Stimulated activated CD8-positive, alpha-beta memory T cell treated with anti-CD3 and anti-CD28 coated beads, Interleukin-4, amount 100 ng/mL, for 1 hour (primary cell): ENCODE measurements at places on chromosomes 3 and 15.

DNA sequence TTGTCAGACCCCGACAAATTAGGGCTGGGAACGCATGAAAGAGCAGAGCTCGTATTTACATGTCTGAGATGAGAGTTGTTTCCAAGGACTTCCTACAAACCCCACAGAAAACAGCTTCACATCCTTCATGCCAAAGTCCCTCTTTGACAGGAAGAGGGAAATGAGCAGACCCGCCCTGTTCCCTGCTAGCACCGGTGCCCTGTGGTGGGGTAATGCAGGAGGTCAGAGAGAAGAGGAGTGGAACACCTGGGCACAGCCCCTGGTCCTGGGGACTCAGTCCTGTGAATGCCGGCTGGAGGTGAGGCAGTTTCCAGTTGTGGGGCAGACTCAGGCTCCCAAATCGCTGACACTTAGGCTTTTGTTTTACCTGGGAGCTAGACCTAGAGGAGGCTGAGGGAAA lies 4.0 kb downstream of the PLA2G4D start:
- no peak for DNase-seq

DNA sequence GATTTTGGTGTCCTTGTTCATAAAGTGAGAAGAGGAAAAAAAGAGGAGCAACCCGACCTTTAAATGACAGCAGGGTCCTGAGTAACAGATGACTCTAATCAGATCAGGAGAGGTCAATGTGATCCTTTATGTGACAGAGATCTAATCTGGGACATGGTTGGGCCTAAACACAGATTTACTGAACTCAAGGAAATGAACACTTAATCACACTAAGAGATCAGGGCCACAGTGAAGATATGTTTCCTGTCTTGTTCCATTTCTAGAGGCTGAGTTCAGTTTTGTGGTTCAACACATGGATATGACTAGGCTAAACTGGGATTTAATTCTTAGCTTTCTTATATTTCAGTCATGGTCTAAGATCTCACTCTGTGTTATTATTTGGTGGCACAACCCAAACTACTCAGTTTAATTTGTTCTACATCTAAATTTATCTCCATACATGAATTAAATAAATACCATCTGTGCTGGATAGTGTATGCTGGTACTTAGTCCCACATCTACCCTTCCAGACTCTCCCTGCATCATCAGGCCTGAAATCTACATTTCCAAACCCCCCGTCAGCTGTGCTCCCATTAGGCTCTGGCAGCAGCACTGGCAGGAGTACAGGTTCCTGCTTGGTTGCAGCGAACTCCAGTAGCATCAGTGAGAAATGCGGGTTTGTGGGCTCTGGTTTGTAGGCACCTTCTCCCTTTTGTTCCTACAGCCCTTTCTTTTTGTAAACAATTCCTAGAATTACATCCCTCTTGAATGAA lies 22.6 kb downstream of the SFMBT1 start:
- no peak for DNase-seq

DNA sequence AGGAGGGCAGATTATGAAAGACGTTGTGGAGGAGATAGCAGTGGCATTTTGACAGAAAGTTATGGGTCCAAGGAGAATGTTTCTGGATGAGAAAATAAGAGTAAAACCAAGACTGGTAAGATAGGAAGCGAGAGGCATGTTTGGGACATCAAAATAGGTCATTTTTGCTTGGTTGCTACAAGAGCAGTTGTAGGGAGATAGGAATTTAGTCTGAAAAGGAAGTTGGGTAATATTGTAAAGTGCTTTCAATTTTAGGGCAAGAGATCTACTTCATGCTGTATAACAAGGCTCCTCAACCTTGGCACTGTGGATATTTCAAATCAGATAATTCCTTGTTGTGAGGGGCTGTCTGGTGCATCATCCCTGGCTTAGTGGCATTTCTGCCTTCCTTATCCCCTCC lies 118.0 kb upstream of the DPH6 start:
- no peak for DNase-seq

DNA sequence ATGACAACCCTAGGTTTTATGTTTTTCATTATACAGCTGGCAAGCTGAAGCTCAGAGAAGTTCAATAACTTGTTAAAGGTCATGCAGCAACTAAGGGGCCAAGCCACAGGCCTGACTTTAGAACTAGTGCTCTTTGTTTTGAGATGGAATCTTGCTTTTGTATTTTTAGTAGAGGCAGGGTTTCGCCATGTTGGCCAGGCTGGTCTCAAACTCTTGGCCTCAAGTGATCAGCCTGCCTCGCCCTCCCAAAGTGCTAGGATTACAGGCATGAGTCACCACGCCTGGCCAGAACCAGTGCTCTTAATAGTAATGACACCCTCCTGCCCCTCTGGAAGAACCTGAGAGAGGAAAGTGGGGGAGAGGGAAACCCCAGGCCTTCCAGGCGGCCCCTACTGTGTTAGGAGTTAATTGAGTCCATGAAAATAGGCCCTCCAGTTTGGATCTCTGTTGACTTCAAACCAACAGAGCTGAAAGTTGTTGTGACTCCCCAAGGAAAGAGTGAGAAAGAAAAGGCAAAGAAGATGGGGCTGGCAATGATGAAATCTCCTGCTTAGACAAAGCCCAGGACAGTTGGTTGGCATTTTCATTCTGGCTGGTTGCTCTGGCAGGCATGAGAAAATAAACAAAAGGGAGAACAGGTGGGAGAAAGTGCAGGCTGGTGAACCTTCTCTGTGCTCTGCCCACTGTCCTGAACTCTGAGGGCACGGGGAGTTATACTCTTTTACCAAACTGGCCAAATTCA lies 3.6 kb upstream of the PRRT3 start:
- no peak for DNase-seq

GRCh38 chr3:38524141-38524739 lies 28.1 kb downstream of the EXOG start:
- no peak for DNase-seq

DNA sequence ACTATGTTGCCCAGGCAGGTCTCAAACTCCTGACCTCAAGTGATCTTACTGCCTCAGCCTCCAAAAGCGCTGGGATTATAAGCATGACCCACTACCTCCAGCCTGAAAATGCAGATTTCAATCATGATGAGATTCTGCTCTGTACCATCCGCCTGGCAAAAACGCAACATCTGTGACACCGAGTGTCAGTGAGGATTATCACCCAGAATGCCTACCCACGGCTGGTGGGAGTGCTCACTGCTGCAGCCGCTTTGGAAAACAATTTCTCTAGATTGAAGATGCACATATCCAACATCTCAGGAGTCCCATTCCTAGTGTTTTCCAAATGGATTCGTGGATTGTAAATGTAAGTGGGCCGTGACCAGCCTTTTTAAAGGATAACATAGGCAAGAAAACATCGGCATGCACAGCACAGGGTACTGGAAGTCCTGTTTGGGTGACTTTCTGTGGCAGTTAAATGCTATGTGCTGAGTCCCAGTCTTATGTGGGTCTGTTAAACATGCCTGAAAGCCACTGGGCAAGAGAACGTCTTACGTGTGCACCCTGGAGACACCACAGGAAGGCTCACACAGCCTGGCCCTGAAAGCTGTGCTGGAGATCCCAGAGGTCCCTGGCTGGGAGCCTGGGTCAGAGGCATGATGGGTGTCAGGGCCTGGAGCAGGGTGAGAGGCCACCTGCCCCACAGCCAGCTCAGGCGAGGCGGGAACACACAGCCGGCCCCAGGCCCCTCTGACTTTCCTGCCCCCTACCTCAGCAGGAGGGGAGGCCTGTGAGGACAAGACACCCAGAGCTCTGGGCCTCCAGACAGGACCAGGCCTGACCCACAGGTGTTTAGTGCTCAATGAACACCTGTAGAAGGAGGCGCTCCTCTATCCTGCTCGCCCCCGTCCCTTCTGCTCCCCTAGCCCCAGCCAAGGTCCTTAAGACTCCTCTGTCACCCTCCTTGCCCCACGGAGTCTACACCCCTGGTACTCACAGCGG lies 918 bp downstream of the PRSS50 start:
- no peak for DNase-seq

- DNase-seq = no peak
Observed at GRCh38 chr3:155890671-155891190, 20.3 kb downstream of the GMPS start.

DNA sequence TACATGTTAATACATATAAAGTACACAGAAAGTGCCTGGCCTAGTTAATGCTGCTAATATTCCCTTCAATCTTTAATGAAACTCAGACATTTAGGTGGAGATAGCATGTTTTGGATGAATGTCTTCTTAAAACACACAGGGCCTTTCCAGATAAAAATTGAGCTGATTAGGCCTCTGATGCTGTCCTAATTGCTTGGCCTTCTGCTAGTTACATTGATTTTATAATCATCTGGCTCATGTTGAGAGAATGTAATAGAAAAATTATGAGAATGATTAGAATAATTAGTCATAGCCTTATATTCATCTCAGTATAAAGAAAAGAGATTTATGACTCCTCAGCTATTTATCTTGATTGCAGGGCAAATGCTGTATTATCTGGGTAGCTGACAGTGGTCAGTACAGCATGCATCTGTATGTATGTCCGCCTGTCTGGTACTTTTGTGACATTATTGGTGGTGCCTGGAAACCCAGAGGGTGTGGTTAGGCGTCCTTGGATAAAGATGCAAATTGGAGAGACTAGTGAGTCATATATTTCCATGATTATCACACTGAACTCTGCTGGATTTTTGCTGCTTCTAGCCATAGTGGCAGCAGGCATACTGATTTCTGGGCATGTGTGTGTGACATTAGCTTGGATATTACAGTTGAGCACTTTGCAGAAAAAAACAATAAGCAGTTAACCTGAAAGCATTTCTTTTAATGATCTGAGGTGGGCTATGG lies 120.8 kb downstream of the FEZF2 start:
- no peak for DNase-seq

- DNase-seq = no peak
Observed at GRCh38 chr15:44804298-44805046, 68.1 kb downstream of the TRIM69 start.

DNA sequence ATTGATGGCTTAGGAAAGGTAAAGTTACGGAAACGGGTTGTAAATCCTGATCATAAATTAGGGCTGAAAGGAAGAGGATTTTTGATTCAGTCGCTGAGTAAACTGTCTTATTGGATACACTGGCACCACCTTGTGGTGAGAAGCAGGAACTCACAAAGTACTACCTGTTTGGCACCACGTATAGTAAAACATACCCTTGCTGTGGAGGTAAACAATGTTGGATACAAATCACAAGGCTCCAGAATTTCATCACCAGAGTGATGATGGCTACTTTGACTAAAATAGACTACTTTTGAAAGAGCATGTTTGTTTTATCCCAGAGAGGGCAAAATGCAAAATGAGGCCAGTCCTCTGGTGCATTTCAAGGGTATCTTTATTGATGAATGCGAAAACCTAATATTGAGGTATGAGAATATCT lies 216.9 kb downstream of the IGSF11 start:
- no peak for DNase-seq

- no peak for DNase-seq
Observed at GRCh38 chr15:33701304-33701696, 267.0 kb upstream of the CHRM5 start.

- DNase-seq = no peak
Observed at GRCh38 chr3:32493437-32494414, 8.9 kb downstream of the CMTM6 start.

DNA sequence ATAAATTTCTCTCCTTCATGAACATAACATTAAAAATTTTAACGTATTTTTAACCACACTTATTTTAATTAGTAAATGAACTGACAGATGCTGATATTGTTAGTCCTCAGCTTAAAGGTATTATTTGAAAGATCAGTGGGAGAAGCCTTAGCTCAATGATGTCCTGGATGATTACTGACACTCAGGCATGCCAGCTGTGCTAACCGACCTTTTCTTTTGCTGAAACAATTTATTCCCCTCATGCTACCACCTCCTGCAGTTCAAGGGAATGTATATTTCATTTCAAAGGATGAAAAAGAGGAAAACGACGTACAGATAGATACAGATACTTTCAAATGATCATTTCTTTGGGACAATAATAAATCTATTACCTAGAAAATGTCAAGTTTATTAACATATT lies 620.8 kb downstream of the FGF12 start:
- DNase-seq = no peak

DNA sequence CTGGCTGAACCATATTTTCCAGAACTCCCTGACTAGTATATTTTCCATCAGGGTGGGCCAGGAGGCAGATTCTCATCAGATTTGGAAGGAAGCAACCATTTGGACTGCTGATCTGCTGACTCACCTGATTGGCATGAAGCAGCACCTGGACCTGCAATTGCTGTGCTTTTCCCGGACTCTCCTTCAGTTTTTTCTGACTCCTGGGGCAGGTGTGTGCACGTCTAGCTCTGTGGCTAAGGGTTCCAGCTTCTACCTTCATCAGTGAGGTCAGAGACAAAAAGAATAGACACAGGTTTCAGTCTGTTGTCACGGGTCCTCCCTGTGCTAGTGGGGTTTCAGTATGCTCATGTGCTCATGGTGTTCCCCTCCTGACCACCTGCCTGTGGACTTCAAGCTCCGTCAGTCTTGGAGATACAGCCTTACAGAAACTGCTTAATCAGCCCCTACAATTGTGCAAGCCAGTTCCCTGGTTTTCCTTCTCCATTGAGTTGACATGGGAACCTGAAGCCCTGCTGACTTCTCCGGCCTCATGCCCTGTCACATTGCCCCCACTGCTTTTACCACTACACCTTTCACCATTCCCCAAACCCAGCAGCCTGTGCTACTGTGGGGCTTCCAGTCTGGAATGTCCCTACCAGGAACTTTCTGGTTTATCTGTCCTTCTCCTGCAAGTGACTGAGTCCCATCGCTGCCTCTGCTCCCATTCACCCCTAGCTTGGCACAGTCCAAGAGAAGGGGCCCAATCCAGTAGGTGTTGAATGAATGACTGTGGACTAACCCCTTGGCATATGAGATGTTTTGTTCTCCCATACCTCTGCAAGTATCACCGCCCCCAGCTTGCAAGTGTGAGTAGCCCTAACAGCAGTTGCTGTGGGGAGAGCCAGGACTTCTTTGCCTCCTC lies 31.7 kb downstream of the HMCES start:
- no peak for DNase-seq

DNA sequence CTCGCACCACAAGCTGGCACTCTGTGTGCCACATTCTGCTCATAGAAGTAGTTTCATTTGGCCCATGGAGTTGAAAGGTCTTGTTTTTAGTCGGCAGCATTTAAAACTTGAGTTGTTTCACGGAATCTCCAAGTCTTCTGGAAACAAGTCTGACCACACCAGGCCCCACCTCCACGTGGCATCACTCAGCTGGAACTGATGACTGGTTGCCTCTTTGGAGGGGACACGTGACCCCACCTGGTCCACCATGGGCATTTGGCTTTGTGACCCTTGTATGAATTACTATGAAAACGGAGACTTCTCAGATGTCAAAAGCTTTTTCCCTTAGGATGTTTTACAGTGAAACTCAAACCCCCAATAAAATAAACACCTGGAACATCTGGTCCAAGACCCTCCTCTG lies 74.9 kb downstream of the NTRK3 start:
- DNase-seq = no peak

DNA sequence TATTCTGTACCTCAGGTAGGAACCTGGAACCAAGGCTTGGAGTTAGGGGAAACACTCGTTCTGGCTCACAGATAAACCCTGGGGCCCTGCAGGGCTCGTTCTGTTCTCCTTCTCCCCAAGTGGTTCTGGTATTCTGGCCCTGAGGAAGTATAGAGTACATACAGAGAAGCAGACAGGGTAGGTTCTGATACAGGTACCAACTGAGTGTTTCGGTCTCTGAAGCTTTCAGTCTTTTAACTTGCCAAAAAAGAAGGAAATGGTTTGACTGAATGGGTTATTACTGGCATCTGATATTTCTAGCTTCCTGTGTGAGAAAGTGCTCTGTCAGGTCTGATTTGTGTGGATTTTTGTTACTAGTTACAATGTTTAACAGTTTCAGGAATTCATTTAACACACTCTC lies 67.3 kb downstream of the UBE2E2 start:
- no peak for DNase-seq

GRCh38 chr3:137039570-137039969 lies 81.8 kb downstream of the IL20RB start:
- no peak for DNase-seq
